Glomerular endothelial cell (primary cell): ENCODE measurements at places on chromosomes 13 and 19.
A peak's percentile ranks its signal among the peaks of the same experiment; 100 is the strongest.

DNA sequence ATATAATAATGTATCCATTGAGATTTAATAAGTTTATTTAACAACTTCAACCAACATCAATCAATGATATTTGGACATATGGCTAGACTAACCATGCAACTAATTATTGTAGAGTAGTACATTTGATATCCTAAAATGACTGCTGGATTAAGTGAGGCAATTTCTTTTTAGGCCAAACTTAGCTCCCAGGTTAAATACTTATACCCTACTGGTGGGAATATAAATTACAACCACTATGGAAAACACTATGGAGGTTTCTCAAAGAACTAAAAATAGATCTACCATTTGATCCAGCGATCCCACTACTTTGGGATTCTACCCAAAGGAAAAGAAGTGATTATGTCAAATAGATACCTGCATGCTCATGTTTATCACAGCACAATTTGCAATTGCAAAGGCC is 345.8 kb downstream of the RBM26 start:
- no peak for DNase-seq

GRCh38 chr13:49348751-49349150 is 95.1 kb downstream of the CAB39L start:
- no peak for DNase-seq

DNA sequence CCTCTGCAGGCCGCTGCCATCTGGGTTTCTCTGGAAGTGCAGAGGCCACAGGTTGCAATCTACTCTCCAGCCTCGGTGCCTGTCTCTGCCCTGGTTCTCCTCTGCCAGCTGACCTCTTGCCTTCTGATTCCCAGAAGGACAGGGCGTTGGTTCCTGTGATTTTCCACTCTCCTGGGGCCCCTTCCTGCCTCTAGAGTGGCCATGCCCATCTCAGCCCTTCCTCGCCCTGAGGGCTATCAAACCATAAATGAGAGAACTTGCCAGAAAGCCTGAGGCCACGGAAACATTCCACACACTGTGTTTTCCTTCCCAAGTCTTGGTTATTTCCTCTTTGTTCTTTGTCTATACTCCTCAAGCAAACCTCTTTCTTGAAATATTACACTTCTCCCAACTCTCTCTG is 146.2 kb downstream of the SHISA2 start:
- no peak for DNase-seq

- DNase-seq: no peak
These were observed 2.8 kb downstream of the RSPH6A start for GRCh38 chr19:45812297-45812696.

GRCh38 chr13:97325738-97326137 is 103.6 kb downstream of the MBNL2 start:
- no peak for DNase-seq

DNA sequence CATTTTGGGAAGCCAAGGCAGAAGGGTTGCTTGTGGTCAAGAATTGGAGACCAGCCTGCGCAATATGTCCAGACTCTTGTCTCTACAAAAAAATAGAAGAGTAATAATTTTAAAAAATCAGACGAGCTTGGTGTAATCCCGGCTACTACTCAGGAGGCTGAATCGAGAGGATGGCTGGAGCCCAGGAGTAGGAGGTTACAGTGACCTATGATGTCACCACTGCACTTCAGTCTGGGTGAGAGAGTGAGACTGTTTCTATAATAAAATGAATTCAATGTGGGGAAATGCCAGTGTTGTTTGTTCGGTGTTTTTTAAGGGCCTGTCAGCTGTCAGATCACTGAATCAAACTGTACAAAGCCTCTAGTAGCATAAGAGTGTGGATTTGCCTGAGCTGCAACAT is 1.2 kb upstream of the FBXL3 start:
- no peak for DNase-seq

DNA sequence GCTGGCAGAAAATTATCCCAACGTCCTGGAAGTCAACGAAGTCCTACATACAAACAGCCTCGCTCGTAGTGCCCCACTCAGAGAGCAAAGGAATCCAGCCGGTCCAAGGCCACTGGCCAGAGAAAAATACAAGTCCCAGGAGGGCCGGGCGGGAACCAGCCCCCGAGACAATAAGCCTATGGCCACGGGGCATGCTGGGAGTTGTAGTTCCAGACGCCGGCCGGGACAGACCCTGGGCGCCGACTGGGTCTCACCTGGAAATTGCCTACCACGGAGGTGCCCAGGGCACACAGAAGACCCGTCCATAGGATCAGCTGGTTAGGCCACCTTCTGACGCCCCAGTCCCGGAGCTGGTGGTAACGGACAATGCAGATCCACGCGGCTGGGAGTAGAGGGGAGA is 5.4 kb downstream of the TMEM150B start:
- DNase-seq: no peak

- no peak for DNase-seq
These were observed 814 bp downstream of the NBEA start for GRCh38 chr13:34942732-34943435.

DNA sequence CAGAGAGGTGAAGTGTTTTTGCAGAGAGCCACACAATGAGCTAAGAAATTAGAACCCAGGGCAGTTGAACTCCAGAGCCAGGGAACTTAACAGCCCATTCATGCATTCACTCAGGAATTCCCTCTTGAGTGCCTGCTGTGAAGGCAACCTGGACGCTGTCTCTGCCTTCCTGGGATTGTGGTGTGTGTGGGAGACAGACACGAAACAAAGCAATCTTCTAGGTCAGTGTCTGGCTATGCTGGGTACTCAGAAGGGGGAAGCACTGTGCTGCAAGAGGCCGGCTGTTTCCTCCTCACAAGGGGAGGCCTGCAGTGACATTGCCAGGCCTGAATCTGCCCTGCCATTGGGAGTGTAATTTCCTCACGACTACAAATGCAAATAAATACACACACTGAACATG is 9.7 kb downstream of the BCKDHA start:
- no peak for DNase-seq

DNA sequence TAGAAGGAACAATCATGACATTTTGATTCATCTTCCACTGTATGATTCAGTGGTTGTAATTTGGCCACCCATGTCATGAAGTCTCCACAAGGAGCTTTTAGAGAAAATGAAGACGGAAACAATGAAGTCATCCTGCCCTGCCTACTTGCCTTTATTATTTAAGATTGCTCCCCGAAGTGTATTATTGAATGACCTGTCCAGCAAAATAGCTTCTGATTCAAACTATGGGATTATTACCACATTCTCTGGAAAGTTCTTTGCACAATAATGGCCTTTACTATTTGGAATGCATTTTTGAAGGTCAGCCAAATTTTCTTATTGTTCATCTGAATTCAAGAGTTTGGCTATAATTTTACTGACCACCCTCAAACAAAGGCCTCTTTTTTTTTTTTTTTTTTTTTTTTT is 77.8 kb upstream of the RFC3 start:
- no peak for DNase-seq

- peak; percentile 68 for DNase-seq
These were observed 147.4 kb downstream of the ABCC4 start for GRCh38 chr13:95153647-95154412.

DNA sequence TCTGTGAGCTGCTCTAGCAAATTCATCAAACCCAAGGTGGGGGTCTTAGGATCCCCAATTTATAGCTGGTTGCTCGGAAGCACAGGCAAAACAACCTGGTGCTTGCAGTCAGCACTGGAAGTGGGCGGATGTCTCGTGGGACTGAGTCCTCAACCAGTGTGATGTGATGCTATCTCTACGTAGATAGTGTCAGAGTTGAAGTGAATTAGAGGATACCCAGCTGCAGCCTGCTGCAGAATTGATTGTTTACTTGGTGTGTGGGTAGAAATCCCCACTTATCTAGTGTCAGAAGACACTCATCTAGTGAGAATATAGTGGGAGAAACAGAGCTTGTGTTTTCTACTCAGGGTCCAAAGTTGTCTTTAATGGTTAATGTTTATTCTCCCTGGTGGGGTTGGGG is 63.3 kb downstream of the CBY2 start:
- DNase-seq: no peak

- DNase-seq: no peak
These were observed 14.2 kb upstream of the SLC15A1 start for GRCh38 chr13:98766697-98767096.

DNA sequence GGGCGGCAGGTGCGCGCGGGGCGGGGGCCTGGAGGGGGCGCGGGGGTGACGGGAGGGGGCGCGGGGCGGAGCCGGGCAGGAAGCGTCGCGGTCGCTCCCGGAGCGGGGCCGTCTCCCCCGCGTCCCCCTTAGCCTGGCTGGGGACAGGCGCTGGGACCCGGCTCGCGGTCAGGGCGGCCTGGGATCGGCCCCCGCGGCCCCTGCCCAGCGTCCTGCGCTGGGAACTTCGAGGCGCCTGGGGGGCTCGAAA is 74.7 kb upstream of the MCF2L start:
- no peak for DNase-seq

- no peak for DNase-seq
These were observed 2.4 kb downstream of the DZIP1 start for GRCh38 chr13:95642028-95642621.

GRCh38 chr13:27036236-27036981 is 135.2 kb downstream of the USP12 start:
- no peak for DNase-seq

DNA sequence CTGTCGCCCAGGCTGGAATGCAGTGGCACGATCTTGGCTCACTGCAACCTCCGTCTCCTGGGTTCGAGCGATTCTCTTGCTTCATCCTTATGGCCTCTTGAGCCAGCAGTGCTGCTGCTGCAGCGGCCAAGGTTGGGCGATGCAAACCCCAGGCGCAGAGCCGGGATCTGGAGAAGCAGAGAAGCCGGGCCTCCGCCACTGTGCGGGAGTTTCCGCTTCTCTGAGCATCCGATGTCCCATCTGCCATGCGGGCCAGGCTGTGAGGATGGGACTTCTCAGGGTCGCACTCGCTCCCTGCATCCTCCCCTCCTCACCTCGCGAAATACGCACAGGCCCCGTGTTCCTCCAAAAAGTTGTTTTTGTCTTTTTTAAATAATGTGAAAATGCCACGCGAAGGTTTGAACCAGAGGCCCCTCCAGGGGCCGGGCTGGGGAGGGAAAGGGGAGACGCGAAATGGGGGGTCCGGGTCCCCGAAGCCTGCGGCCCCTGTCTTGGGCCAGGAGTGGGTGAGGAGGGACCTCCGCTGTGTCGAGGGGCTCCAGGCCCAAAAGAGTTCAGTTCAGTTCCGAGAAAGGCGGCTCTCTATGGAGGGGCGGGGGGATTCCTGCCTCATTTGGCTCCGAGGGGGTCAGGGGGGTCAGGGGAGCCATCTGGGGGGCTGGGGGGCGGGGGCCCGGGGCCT is 15.9 kb downstream of the CYTH2 start:
- DNase-seq: no peak

DNA sequence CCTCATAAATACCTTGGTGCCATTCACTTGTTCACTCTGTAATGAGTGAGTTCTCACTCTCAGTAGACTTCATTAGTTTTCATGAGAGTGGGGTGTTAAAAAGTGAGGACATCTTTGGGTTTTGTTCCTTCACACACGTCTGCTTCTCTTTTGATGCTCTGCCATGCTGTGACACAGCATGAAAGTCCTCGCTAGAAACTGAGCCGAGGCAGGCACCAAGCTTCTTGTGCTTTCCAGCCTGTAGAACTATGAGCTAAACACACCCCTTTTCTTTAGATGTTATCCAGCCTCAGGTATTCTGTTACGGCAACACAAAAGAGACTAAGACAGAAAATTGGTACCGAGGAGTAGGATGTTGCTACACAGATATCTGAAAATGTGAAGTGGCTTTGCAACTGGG is 43.7 kb downstream of the ALOX5AP start:
- no peak for DNase-seq

DNA sequence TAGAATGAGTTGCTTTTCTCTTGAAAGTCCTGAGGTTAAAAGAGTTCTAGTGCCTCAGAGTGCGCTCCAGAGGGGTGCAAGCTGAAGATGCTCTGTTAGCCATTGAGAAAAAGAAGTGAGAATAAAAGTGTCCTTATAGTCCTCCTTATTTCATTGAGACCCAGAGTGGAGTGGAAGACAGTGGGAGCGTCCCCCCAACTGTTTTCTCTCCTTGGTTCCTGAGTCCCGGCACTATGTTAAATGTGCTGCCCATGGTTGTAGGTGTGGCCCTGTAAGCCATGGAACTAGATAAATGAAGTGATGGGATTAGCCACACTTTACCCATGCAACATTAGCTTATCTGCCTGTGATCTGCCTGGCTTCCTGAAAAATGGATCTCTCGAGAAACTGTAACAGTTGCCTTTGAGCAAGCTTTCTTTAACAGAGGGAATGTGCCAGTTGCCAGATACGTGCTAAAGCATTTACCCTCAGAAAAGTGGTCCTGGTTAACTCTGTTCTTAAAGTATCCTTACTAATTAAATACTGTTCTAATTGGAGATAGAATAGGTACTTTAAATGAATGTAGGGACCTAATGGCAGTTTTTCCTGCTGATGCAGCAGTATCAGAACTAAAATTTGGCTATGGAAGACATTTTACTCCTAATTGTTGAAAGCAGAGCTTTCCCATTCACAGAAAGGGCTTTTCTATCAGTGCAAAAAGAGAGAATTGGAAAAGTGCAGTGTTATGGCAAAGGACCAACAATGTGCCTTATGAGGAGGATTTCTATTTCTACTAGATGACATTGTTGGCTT is 21.4 kb upstream of the PSG9 start:
- DNase-seq: no peak

GRCh38 chr13:101965096-101965495 is 436.8 kb downstream of the FGF14 start:
- DNase-seq: no peak

GRCh38 chr19:343451-343931 is 1.1 kb downstream of the MIER2 start:
- DNase-seq: no peak

DNA sequence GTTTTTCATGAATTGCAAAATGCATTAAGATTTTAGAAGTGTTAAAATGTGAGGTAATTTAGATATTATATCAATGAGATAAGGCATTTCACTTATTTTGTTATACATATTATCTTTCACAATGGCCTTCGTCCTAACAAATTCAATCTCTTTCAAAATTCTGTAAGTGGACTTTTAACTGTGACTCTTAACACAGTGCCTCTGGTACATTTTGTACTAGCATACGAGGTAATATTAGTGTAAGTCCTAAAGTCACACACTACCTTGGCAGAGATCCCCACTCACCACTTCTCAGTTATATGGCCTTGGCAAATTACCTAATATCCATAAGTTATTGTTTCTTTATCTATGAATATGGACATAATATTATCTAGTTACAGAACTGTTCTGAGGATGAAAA is 101.3 kb upstream of the SLITRK6 start:
- DNase-seq: no peak

DNA sequence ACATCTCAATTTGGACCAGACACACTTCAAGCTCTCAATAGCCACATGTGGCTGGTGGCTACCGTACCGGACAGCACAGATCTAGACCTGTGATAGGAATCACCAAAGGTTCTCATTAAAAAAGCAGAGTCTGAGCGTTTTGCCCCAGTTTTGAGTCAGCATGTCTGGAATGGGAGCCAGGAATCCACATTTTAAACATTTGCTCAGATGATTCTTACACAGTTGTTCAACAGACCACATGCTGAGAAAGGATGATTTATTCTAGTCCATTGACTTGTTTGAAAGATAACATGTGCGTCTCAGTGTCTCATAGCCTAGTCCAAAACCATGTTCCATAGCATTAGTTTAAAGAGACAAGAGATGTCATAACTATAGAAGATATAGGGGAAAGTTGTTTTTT is 53.4 kb downstream of the FLT3 start:
- DNase-seq: no peak

- peak; percentile 29 for DNase-seq
These were observed 236.0 kb downstream of the PCDH9 start for GRCh38 chr13:66994097-66994496.
